Heart right ventricle (tissue), 16 donors: ENCODE measurements at places on chromosomes 6 and 20.

- peak; percentile 6 for DNase-seq
- peaks cover 53% of the 10 kb centered on the region for H3K27me3 ChIP-seq
- no peak overlapping the region for H3K27ac ChIP-seq
- H3K4me1 ChIP-seq = peaks cover 16% of the 10 kb centered on the region
- H3K4me3 ChIP-seq = peak overlapping the region; percentile 45
Measured at GRCh38 chr6:123804014-123804786, 535 bp downstream of the NKAIN2 start.

- peak; percentile 78 for DNase-seq
- no peaks in the 10 kb centered on the region for H3K27me3 ChIP-seq
Measured at GRCh38 chr20:23086056-23086566, at the start of gene CD93. Gene CD93, minus strand, starts transcription at chr20:23086324. Its CDS starts 132 bp downstream, at chr20:23086192.

DNA sequence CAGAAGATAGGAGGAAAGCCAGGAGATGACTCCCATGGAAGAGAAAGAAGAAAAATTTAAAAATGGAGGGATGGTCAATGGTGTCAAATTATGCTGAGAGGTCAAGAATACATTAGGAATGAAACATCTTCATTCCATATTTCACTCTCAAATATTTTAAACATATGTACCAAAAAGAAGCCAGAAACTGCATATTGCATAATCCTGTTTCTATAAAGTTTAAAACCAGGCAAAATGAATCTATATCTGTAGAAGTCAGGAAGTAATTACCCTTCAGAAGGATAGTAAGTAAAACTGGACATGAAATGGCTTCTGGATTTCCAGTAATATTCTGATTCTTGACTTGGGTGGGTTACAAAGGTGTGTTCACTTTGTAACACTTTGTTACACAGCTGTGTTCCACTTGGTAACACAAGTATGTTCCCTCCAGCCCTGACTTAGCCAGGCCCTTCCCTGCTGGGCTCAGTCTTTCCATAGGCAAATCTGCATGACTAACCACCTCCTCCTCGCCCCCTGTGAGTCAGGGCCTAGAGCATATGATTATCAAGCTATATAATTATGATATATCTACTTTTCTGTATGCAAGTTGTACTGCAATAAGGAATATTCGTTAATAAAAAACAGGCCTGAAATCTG, 20.2 kb upstream of the C6orf141 start:
- no peaks in the 10 kb centered on the region for H3K36me3 ChIP-seq
- no peak overlapping the region for H3K4me3 ChIP-seq
- no peak overlapping the region for H3K27ac ChIP-seq
- DNase-seq = no peak
- H3K4me1 ChIP-seq = no peaks in the 10 kb centered on the region

DNA sequence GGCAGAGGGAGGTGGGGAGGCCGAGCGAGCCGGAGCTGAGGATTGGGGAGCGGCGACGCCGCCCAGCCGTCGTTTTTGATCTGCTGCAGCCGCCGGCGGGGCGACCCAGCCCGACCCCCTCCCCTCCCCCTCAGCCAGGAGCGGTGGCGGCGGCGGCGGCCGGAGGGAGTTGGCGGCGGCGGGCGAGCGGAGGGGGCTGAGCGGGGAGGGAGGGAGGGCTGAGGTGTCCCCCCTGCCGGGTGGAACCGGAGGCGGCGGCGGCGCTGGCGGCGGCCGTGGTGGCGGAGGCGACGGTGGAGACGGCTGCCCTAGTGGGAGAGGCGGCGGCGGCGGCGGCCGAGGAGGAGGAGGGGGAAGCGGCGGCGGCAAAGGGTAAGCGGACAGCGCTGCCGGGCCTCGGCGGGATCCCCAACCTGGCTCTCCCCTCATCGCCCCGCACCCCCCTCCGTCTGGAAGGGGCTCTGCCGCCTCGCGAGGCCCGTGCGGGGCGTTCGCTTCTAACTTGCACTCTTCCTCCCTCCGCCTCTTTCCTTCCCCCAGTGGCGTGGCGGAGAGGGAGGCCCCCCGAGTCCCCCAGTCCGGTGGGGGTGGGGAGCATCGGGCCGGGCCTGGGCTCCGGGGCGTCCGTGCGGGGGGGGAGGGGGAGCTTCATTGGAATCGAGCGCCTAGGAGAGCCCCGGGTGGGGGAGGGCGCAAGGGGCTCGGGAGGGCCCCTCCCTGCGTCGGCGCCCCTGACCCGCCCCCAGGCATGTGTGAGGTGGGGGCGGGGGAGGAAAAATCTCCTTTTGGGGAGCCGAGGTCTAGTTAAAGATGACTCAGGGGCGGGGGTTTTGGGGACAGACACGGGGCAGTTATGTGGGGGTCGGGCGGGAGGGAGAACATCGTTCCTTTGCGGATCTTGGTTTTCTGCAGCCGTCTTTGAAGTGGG, at the start of gene TAB2:
TSS of gene TAB2 (plus strand) at position 69 of the 928 bp plus-strand sequence. CDS start 52,286 bp downstream, outside the sequence.
- peak within 1 kb of the TSS; percentile 99 for H3K27ac ChIP-seq
- H3K4me3 ChIP-seq = peak within 1 kb of the TSS; percentile 96
- no peaks in the 10 kb centered on the region for H3K36me3 ChIP-seq
- peaks cover 23% of the 10 kb centered on the region for H3K4me1 ChIP-seq
- DNase-seq = no peak

DNA sequence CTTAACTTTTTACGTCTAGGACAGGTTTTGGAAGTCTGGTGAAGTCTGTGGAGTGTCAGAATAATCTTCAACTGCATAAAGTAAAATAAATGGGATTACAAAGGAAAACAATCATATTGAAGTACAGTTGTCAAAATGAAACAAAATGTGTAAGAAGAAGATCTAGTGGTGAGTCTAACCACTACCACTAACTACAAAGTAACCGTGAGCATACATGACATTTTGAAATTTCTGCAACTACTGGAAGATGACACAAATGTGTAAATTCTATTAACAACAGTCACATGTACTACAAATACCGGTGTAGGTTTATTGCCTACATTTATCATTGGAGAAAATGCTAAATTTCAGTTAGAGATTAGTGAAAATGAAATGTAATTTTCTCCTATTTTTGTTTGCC, 29.7 kb downstream of the VPS52 start:
- DNase-seq = no peak
- H3K27ac ChIP-seq = no peak overlapping the region
- no peaks in the 10 kb centered on the region for H3K4me1 ChIP-seq
- H3K4me3 ChIP-seq = no peak overlapping the region
- H3K36me3 ChIP-seq = no peaks in the 10 kb centered on the region
